ENCODE measurements at places on chromosomes 7 and 10.

- no peak for DNase-seq
Measured at GRCh38 chr7:41205600-41205999, 497.3 kb downstream of the INHBA start.

DNA sequence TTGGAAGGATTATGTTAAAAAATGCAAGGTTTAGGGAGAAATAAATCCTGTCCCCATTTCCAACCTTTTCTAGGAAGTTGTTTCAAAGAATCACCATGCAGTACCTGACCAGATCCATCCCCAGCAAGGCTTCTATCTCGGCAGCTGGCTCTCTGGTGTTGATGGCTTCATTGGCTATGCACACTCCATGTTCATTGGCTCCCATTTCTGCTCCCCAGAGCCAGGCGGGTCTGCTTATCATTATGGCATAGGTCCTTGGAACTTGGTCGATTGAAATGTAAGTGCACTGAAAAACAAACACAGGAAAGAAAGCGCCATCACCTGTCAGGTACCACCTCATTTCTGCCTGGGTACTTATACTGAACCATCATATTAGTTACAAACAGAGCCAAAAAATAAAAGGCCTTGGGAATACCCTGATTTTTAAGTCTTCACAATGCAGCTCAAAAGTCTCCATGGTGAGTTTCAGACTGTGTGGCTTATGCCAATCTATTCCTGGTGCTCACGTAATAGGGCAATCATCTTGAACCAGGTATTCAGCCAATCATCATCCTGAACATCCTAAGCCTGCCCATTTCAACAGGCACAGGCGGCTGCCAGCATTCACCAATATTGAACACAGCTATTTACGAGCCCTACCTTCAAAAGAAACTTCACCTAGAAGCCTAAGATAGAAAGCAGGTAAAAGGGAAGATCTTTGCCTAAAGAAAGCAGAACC is 34.4 kb downstream of the SCRN1 start:
- no peak for DNase-seq

- no peak for DNase-seq
Measured at GRCh38 chr10:114142018-114142417, 32.0 kb downstream of the CCDC186 start.

DNA sequence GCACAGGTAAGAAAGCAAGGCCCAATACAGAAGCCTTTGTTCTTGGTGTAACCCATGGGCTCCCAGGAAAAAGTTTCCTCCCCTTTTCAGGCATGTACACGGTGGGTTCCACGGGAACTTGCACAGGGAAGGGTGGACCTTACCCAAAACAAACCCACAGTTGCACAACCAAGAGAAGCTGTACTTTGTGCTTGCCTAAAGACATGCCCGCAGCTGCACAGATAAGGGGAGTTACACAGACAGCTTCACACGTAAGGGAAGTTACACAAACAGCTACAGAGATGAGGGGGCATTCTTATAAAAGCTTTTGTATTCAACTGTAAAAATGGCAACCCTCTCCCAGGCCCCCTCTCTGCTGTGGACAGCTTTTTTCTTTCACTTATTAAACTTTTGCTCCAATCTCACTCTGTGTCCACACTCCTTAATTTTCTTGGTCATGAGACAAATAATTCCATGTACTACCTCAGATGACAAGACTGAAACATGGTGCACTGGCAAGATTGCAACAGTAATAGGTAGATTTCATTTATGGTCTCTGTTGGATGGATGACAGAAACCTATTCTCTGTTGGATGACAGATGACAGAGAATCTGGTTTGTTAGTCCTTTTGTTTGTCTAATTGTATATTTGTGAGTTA is 72.9 kb downstream of the ATE1 start:
- DNase-seq = no peak

- no peak for DNase-seq
Measured at GRCh38 chr10:109741712-109742111, 181.6 kb downstream of the XPNPEP1 start.

DNA sequence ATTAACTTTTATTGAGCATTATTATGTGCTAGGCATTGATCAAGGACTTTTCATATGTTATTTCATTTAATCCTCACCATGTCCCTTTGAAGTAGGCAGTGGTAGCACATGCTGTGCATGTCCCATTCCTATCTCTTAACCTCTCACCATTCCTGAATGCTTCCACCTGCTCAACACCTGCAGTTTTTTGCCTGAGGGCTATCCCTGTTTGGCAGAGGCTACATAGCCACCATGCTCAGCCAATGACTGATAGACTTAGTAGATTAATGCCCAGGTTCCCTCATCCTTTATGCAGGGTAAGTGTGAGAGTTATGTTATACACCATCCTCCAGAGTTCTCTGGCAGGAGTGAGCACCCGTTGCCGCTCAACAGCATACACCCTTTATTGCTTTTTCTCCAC is 387.8 kb downstream of the BBS9 start:
- no peak for DNase-seq

DNA sequence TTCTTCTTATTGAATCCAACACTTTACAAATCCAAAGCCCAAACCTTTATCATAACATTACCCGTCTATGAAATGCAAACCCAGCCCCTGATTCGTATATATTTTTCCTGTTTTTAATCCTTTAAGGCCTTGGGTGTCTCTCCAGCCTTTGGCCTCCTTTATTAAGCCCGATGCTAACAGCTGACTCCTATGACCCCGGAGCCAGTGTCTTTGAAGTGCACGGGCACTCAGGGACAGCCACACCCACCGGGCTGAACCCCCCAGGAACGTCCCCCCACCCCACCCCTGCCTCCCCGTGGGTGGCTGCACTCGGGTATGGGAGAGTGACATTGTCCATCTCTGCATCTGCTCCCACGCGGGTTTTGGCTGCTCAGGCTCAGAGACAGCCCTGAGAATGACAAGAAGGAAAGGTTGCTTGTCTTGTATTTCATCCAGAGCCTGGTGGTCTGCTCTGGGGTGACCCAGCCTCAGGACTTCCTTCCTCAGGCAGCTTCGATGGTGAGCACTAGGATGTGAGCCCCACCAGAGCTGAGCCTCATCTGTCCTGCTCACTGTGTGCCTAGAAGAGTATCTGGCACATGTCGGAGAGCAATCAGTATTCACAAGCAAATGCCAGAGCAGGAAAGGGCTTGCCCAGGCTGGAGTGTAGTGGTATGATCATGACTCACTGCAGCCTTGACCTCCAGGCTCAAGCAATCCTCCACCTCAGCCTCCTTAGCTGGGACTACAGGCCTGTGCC is 210.4 kb downstream of the SKIDA1 start:
- DNase-seq = no peak

GRCh38 chr10:11120711-11121110 is 103.0 kb downstream of the CELF2 start:
- no peak for DNase-seq

- DNase-seq = no peak
Measured at GRCh38 chr7:15218261-15218660, 315.7 kb upstream of the DGKB start.

- no peak for DNase-seq
Measured at GRCh38 chr7:79352323-79352722, 101.1 kb downstream of the MAGI2 start.

DNA sequence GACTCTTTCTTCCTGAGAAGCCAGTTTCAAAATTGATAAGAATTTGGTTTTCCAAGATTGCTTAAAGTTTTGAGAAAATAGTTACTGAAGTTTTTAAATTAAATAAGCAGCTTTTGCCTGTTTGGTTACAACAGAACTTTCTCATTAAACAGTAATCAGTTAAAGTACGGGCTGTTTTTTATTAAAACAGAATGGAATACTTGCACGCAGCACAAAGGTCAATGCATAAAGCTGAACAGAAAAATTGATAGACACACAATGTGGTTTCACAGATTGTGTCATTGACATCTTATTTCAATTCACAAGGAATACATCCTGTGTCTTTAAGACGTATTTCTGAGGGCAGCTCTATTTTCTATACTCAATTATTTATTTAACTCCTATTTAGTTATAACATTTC is 192.2 kb downstream of the PRKG1 start:
- no peak for DNase-seq

DNA sequence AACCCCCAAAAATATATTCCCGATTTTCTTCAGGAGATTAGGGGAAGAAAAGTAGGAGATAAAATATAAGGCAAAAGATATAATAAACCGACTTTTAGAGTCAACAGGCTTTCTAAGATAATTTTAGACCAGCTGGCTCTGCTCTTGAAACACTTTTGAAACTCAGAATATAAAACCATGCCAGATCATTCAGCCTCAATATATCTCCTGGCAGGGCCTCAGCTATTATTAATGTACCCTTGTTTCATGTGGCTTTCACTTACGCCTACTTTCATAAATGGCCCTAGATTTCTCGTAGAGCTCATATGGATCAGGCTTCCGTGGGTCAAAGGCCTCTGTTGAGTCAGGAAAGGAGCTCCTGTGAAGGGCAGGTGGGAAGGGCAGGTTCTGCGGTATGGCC is 396.0 kb downstream of the PHTF2 start:
- DNase-seq = no peak

- DNase-seq = no peak
Measured at GRCh38 chr10:119700321-119700954, 25.4 kb upstream of the INPP5F start.

DNA sequence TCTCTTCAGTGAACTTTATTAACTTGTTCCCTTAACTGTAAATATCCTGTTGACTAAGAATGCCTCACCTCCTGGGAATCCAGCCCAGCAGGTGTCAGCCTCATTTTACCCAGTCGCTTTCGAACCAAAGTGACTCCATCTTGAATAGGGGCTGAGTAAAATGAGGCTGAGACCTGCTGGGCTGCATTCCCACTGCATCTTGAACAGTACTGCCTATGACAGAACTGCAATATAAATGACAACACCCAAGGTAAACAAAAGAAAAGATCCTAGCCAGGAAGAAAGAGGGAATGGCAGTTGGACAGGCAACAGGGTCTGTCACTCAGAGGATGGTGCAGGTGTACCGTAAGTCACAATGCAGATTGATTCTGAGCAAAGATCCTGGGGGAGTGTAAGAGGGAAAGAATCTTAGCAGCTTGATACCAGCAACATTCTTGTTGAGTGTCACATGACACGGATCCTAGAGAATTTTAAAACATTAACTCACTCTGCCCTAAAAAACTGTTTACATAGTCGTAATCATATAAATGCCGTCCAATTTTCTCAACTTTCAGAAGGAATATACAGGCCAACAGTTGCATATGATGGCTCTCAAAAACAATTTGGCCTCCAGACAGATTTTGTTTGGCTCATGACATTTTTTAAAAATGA is 4.4 kb upstream of the FAM107B start:
- no peak for DNase-seq

DNA sequence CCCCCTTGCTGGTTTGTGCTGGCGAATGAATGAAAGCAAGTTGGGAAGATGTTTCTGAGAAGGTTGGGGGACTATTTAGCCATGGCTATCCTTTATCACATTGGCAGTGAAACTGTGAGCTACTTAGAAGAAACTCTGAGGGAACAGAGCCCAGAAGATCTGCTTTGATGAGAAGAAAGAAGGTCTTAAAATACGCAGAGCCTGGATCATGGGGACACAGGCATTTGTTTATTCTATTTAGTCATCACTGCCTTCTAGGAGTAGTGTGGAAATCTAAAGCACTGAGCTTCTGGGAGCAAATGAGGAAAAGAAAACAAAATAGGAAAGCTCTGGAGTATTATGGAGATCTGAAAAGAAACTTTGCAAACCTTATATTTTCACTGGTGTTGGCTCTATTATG is 28.5 kb downstream of the CPED1 start:
- no peak for DNase-seq

- no peak for DNase-seq
Measured at GRCh38 chr10:78966182-78966787, 102.5 kb upstream of the ZMIZ1 start.

DNA sequence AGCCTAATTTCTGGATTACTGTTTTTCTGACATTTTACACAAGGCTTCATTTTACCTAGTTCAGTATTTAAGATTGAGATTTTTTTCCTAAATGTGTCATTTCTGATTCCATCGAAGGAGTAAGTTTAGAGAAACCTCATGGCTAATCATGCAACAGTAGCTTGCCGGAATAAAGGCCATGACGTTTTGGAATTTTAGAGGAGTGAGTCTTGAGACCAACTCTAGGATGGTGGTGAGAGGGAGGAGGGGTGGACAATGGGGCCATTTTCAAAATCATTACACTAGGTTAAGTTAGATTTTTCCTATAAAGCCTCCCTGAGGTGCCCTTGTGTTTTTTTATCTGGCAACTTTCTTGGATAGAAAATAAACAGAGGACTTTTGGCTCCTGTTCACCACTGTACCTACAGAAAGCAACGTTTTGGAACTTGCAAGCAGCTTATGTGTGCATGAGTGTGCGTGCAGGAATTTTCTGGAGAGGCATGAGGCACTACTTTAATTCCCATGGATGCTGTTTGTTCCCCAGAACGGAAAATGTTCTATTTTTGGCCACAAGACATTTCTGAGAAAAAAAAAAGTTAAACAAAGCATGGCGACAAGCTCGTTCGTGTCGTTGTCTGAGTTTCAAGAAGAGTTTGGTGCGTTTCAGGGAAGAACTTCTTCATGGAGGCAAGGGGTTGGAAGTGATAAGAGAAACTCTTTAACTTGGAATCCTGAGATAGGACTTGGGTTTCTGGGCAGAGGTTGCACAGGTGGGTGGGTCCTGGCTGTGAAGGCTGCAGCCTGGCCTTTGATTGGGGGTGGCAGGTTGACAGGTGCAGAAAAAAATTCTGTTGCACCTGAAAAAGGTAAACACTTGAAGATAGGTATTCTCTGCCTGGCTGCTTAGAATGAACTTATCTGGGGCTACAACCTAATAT is 178.1 kb downstream of the PTEN start:
- no peak for DNase-seq

GRCh38 chr7:31192986-31193385 is 140.9 kb downstream of the ADCYAP1R1 start:
- no peak for DNase-seq

GRCh38 chr10:129704225-129704624 is 237.2 kb downstream of the MGMT start:
- no peak for DNase-seq

- DNase-seq = no peak
Measured at GRCh38 chr10:56881218-56881617, 520.2 kb upstream of the ZWINT start.

DNA sequence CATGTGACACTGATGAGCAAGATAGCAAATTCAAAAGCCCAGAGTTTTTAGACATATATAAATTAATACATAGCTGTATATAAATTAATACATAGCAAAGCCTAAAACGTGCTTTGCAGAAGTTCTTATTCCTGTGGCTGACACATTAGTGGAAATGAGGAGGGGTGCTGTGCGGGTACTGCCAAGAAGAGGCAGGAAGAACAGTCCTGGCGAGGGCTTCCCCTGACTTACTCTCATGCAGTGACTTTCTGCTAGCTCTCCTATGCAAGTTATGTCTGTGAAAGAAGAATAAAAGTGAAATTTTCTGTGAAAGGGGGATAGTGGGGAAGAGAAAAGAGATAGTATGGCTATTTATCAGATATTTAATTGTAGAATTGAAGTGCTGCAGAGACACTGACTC is 27.6 kb downstream of the TWIST1 start:
- DNase-seq = no peak

DNA sequence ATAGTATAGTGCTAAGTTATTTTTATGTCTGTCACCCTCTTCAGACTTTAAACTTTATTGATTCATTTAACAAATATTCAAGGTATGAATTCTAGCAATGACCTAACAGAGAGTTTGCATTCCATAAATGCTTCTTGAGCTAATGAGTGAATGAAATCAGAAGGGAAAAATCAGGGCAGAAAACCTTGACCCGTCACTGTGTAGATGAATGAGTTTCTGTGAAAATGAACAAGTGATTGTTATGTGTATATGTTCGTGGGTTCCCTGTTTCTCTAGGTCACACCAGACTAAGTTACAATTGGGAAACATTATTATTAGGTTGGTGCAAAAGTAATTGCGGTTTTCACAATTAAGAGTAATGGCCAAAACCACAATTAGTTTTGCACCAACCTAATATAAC is 30.1 kb downstream of the APBB1IP start:
- no peak for DNase-seq
